ENCODE measurements at places on chromosomes 3 and 15.

DNA sequence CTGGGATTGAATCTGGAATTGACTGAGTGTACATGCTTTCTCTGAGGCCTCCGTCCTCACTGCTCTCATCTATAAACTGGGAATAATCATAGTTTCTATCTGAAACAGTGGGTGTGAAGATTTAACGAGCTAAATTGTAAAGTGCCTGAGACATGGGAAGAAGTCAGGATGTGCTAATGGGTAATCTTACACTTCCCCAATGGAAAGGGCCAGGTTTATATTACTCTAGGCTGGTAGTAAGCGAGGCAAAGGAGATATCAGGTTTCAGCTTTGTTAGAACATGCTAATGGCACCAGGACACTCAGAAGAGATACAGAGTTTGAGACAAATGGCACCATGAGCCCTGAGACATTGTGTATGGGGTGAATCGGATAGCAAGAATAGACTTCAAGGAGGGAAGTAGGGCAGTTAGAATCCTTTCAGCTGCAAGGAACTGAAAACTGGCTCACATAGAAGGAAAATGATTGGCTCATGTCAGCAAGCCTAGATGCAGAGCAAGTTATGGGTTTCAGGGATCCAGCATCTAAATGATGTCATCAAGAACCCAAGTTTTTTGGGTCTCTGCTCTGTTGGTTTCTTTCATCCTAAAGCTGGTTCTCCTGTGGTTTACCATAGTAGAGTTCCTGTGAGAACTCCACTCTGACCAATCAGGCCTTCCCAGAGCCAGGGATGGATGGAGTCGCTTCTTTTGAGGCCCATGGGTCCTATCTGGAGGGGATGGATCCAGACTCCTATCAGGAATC lies 21.8 kb downstream of the FLNB start:
- DNase-seq = no peak

- DNase-seq = no peak
Measured at GRCh38 chr3:184685646-184686045, 26.2 kb downstream of the MAGEF1 start.

DNA sequence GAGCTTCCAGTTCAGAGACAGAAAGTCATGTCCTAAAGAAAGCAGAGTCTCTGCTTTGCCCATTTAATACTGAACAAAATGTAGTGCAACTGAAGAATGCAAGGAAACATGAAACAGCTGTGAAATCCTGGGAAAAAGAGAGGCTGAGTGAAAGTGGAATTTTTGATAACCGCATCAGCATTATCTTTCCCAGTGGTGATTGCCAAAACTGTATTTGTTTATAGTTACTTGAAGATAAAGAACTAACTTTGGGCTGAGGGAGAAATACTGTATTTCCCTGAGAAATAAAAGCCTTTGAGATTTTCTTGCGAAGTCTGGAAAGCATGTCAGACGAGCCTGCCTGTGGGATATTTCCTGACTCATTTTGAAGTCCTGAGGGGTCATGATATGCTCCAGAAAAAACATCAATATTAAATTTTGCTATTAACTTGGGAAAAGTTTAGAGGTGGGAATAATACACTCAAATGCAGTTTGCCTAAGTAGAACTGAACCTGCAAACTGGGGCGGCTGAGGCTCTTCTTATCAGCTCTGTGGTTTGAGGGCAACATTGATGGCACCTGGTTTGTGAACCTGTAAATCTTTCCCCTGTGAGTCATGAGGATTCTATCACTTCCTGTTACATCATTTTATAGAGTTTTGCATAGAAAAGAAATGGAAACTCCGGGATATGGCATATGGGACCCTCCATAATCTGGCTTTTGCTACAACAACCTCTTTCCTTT lies 855.3 kb downstream of the MCTP2 start:
- DNase-seq = no peak

DNA sequence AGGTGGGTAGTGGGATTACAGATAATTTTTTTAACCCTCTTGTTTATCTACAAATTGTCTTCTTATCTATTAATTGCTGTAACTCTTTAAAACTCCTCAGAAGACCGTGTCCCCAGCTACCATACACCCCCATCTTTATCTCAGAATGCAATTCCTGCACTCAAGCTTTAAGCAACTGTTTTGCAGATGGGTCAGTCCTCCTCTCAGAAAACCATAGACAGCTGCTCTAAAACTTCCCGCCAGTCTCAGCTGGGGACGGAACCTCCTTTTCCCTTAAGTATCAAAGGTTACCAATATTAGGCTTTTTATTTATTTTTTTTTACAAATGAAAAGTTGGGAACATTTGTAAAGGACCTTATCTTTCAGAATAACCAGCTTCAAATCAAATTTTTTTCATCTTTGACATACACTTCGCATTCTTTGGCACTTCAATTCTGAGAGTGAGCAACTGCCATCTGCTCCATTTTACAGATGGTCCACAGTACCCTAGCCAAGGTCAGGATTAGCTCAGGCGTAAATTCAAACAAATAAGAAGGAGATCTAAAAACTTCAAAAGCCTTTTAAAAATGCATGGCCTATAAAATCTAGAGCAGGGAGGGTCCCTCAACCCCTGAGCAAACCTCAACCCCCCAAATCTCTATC lies 1.3 kb downstream of the GATM start:
- DNase-seq = no peak

- no peak for DNase-seq
Measured at GRCh38 chr15:74789741-74790079, 7.8 kb downstream of the CSK start.

GRCh38 chr3:122562923-122563716 lies 980 bp downstream of the PARP9 start:
- DNase-seq = no peak

GRCh38 chr3:131705558-131706051 lies 202.8 kb upstream of the MRPL3 start:
- DNase-seq = no peak

GRCh38 chr3:174495311-174495710 lies 363.8 kb upstream of the NAALADL2 start:
- no peak for DNase-seq

DNA sequence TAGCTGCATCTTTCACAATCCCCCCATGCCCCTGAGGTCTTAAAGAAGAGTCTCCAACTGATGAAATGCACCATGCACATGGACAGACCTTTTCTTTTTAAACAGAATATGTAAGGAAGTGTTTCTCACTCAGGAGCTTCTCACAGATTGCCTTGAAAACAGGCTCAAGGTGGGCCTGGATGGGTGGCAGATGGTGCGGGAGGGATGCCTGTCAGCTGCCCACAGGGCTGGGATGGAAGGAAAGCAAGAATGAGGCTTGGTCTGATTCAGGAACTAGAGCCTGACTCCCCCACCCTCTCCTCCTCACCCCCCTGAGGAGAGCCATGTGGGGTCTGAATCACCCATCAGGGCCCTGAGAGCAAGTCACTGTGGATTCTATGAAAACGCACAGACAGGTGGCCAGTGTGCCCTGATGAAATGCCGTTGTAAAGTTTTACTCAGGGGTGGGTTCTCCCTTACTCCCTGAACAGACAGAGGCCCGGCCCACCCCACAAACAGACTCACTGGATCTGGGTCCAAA lies 67.2 kb downstream of the UMPS start:
- no peak for DNase-seq

DNA sequence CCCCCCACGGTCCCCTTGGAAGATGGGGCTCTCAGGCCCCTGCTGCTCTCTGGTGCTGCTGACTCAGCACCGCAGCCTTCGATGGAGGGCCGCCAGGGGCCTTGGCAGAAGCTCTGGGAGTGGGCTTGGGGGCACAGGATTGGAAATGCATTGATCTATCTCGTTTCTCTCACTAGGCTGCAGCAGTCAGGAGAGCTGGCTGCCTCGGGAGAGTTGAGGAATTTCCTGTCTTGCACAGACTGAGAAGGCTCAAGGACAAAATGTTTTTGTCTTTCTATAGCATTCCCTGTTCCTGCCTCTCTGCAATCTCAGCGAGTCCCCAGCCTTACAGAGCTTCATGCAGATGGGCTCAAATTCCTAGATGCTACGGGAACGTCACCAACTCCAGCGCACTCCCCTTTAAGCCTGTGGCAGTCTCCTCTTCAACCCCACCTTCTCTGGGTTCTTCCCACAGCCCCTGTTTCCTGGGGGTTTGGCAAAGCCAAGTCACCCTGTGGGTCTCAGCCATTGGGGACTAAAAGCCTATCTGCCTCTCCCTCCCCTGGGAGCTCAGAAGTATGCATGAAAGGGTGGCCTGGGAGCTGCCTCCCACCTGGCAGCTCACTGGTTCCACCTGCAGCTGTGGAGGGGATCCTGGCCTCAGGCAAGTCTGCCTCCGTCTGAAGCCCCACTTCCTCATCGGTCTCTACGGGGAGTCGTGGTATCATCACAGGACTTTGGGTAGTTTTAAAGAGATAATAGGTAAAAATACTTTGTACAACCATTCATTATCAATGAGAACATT lies 127.4 kb upstream of the HACD2 start:
- DNase-seq = no peak

- DNase-seq = no peak
Measured at GRCh38 chr15:83404121-83404520, 43.0 kb upstream of the SH3GL3 start.

DNA sequence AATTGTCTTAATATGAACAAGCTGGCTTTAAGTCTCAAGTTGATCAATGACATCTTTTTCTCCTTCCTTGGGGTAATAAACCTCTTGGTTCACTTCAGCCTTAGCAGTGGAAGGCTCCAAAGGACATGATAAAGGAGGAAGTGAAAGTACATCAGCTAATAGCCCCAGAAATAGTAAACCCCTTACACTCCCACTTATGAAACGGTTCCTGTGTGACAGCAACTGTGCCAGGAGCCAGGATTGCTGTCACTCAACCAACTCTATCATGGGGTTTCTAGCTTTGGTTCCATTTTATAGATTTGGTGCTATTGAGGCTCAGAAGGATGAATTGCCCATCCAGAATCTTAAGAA lies 216.7 kb downstream of the ABHD5 start:
- DNase-seq = no peak

DNA sequence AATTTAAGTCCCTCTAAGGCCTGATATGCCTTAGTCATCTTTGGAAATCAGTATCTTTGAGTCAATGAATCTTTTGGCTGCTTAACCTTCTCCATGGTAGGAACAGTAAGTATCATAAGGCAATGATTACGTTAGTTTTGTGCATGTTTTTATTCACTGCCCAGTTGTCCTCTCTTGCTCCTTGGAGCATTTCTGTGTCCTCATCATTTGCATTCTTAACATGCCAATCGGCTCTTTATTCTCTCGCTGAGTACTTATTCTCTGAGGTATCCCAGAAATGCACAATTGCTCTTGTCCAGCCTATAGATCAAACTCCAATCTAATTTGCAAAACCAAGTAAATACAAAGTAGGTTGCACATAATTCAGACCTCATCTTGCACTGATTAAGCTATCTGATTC lies 405.0 kb upstream of the IL12A start:
- no peak for DNase-seq

DNA sequence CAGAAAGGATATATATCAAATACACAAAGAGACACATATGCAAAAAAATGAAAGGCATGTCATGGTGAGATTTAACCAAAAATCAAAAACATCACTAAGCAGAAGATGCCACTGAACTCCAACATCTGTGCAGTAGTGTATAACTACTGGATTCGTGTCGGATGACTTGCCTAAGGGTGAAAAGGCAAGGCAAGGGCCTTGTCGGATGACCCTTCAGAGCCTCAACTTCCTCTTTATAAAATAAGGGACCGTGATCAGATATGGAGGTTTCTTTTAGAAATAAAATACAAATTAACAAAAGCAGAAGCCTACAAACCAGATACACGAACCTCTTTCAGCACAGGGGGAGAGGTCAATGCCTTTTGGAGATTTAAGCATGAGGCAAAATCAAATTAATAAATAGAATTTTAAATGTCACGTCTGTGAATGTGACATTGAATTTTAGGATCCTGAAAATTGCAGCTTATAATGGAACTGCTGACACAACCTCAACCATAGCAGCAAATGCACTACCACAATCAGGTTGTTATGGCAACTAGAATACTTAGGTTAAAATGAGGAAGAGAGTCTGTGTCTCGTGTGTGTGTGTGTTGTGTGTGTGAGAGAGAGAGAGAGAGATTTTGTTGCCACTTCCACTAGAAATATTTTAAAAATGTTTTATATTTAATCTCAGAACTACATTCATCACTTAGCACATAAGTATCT lies 8.3 kb upstream of the CHRM5 start:
- no peak for DNase-seq

GRCh38 chr3:61877359-61878138 lies 316.2 kb downstream of the PTPRG start:
- DNase-seq = no peak

DNA sequence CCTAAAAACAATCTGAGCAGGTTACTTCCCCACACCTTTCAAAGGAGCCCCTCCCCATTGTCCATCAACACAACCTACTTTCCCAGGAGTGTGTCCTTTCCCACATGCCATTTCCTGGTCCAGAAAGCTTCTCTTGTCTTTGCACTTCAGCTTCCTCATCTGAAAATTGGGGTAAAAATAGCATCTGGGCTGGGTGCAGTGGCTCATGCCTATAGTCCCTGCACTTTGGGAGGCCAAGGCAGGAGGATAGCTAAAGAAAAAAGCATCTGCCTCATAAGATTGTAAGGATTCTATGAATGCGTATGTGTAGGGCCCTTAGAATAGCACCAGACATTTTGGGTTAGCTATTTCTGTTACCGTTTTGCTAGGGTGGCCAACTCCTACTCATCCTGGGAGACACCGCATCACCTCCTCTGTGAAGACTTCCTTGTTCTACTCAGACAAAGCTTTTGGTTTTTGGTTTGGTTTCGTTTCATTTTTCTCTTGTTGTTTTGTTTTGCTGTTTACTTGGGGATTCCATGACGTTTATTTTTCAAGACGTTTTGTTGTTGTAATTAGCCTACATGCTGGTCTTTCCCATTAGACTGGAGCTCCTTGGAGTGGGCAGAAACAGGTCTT lies 224.4 kb upstream of the TLE3 start:
- DNase-seq = no peak

DNA sequence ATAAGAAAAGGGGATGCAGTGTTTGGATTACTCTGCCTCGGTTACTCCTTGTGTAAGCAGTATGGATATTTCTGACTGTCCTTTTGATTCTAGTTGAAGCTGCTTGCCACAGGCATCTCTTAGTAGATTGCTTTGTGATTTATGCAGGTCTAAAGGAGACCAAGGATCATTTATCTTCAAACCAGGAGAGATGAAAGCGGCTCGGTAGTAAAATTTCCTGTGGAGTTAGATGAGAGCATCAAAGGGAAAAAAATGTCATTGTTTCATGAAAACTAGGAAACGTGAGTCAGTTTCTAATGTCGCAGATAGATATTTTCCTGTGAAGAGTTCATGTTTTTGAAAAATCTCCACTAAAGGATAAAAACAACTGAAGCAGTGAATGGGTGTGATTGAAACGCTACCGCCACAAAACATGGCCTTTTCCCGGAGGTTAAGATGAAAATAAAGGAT lies 254.0 kb upstream of the TBL1XR1 start:
- DNase-seq = no peak

GRCh38 chr3:37964716-37965115 lies 25.9 kb upstream of the VILL start:
- no peak for DNase-seq

DNA sequence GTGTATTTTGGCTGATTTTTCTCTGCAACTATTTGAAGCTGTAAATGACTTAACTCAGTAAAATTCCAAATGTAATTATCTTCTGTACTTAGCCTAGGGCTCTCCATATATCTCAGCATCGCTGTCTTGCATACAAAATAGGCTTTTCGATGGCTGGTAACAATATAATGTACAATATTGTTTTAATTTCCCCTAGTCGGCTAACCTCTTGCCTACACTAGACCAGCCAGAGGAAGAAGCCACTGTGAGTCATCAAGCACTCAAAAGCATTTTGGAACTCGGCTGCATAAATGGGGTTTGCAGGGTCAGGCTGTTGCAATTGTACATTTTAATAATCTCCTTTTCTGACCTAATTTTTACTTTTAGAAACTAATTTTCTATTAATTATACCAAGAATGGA lies 583.8 kb downstream of the FOXP1 start:
- DNase-seq = no peak

Data from activated CD8-positive, alpha-beta memory T cell treated with anti-CD3 and anti-CD28 coated beads for 1 hour (primary cell).